Non-pigmented ciliary epithelial cell (primary cell): ENCODE measurements at places on chromosomes 1 and 21.

DNA sequence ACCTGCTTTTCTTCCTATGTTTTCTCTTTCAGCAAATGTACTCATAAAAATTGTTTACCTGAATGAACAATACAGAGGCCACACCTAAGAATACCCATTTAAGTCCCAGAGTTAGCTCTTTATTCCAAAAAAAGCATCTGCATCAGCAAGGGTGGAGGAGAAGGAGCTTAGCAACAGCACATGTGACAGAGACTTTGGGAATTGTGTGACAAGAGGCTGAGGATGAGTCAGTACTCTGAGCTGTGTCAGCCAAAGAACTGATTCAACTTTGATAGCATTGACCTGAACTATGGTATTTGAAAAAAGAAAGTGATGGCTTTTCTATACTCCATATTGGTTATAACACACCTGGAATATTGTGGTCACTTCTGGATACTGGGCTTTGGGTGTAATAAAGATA lies 162.7 kb downstream of the ZNF648 start:
- DNase-seq, result no peak

GRCh38 chr1:197985351-197985750 lies 68.2 kb downstream of the LHX9 start:
- no peak for DNase-seq

DNA sequence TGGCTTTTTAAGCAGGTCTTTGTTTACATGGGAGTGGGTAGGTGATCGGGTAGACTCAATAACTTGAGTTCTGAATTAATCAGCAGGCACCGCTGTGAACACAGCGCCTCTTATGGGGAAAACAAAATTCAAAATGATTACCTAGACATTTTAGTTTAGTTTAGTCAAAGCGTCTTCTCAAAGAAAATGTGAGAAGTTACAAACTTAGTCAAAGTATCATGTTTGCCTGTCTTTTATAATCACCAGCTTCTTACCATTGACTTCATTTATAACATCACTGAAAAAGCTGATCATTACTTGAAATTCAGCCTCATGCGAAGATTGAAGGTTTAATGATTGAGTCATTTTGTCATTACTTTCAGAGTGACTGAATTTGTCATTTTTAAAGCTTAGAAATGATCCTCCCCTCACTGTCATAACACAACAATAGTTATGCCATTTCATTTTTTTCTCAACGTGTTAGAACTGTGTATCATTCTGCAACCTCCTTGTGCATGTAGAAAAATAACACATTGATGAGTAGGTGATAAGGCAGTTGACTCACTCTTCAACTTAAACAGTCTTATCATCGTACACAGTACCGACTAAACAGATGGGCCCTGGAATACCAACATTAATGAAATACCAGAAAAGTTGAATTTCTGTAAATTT lies 188.5 kb downstream of the NFIA start:
- peak; percentile 49 for DNase-seq

GRCh38 chr1:58966917-58967740 lies 183.3 kb upstream of the JUN start:
- no peak for DNase-seq

DNA sequence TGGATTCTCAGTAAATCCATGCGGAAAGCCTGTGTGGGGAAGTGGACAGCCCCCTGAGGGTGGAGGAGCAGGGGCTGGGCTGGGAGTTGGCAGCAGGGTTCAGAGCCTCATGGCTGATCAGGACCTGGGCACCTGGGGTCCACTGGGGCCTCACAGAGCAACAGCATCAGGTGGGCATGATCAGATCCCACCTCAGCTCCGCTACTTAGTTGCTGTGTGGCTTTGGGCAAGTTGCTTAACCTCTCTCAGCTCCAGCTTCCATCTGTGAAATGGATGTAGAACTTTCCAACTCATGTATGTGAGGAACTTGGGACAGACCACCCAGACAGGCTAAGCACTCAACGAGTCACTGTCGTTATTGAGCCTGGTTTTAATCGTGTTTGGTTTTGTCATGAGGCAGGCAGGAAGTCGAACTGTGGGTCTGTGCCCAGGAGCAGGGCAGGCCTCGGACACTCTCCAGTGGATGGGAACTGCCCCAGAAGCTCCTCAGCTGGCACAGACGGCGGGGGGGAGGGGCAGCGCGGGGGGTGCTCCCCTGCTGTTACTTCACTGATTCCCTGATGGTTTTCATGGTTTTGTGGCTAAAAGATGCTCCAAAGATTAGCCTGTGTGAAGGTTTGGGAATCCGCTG lies 155.8 kb upstream of the TMEM51 start:
- DNase-seq, result no peak

- no peak for DNase-seq
These were observed 206.6 kb upstream of the GRIK3 start for GRCh38 chr1:37240897-37241296.

GRCh38 chr1:15902882-15903281 lies 55.4 kb downstream of the SPEN start:
- no peak for DNase-seq

GRCh38 chr1:206554701-206555472 lies 47.6 kb downstream of the RASSF5 start:
- DNase-seq, result no peak

- no peak for DNase-seq
These were observed 9.2 kb downstream of the MX2 start for GRCh38 chr21:41370840-41371684.
